ENCODE measurements at places on chromosomes 5 and 9.

GRCh38 chr5:321726-322251, 275 bp downstream of the AHRR start:
- no peak for DNase-seq

DNA sequence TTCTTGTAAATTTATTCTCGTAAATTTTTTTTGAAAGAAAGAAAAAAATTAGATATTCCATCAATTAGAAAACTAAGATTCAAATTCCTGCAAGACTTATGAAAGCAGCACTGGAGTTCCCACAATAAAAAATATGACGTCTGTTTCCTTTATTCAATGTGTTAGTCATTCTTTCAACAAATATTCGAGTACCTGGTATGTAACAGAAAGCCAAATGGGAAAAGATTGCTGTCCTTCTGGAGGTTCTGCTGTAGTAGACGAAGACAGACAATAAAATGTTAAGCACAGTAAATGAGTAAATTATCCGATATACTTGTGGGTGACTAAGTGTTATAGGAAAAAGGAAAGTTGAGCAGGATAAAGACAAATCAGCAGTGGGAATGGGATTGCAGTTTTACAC, 92.2 kb downstream of the ADAMTSL1 start:
- DNase-seq = no peak

DNA sequence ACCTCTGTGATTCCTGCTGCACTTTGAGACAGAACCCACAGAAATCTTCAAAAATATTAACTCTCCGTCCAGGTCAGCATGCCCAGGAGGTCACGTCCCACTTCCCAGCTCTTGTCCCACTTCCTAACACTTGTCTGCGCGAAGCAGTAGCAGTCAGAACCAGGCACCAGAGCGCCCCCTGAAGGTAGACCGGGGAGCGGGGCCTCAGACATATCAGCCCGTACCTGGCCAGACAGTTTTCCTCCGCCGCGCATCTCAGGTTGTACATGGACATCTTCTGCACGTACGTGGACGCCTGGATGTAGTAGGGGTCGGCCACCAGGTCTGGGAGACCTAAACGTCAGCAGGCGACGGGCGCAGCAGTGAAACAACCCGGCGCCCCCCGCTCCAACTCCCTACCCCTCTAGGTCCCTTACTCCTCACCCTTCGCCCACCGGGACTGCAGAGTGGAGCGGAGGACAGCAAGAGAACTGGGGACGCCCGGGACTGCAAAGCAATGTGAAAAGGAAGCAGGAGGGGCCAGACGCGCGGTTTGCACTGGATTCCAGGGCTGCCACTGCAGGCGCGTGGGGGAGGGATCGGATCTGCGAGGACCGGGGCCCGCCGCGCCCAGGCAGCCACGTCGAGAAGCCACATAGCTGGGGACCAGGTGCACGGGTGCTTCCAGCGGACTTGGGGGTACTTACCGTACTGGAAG, 1.2 kb downstream of the LOX start:
- no peak for DNase-seq

GRCh38 chr5:22053195-22053594, 799.9 kb downstream of the CDH12 start:
- no peak for DNase-seq

DNA sequence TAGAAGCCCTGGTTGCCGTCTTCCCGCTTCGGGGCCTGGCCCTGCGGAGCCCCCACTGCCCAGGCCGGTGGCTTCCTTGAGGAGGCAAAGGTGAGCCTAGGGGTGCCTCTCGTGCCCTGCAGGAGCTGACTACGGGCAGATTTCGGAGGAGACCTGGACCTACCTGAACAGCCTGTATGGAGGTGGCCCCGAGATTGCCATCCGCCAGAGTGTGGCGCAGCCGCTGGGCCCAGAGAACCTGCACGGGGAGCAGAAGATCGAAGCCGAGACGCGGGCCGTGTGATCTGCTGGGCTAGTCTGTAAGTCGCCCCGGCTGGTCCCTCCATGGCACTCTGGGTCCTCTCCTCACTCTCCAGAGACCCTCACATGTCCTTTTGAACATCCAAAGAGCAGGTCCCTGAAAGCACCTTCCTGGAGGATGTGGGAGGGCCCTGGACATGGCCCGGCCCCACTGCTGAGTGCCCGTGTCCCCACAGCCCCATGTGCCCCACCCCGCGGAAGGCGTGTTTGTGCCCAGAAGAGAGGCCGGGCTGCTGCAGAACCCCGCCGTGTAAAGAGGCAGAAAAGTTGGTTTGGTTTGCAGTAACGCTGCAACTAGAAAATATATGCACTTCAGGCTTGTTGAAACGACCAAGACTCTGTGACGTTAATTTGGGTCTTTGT, 44.9 kb downstream of the USP20 start:
- DNase-seq = no peak

GRCh38 chr5:101080462-101081240, 177.6 kb upstream of the ST8SIA4 start:
- no peak for DNase-seq

- DNase-seq = no peak
Observed at GRCh38 chr5:68805444-68805843, 288.4 kb upstream of the SLC30A5 start.

DNA sequence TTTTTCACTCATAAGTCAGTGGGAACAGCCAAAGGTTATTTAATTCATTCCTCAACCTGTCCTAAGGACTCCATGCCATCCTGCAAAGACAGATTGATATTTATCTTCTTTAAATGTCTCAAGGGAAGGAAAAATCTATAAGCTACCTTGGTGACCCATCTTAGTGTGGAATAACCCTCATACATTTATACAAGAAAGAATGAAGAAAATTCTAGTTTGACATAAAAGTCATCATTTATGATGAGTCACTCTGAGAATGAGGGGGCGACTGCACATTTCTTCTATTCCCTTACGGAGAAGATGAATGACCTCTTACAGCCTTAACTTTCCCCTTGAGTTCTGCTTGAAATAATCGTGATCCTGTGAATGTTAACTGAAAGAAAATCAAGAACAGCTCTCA, 26.8 kb upstream of the NUDT12 start:
- DNase-seq = no peak

DNA sequence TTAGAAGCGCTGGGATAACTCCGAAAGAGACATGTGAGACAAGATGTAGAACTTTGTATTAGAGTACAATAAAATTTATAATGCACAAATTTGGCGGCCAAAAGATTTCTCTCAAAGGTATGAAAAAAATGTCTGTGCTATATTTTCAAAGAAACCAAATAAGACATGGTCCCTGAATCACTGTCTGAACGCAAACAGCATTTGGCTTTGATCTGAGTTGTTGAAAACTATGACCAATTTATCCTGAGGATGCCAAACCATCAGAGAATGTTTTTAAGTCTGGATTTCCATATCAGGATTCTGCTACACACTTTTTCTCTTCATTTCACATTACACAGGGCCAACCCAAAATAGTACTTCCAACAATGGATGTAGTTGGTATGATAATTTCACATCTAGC, 9.9 kb upstream of the GLIS3 start:
- no peak for DNase-seq

DNA sequence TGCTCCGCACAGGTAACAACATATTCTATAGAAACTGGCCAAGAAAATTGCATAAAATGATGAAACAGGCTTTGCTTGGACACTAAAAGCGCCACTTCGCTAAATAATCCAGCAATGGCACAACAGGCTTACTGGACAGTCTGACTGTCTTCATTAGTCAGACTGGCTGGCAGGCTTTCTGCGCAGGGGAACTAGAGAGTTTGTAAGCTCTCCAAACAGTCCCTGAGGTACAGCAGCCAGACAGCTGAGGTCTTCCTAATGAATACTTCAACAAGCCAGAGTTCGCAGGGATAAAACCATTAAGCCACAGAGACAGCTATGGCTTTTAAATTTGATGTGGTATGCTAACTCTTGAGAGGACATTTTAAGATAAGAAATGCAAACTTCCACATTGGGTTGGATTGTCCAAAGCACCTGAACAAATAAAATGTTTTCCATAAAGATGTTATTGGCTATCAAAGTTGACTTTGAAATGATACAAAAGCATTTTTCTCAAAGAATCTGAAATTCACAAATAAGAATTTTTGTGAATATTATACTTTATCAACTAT, 20.7 kb downstream of the PLK2 start:
- no peak for DNase-seq

DNA sequence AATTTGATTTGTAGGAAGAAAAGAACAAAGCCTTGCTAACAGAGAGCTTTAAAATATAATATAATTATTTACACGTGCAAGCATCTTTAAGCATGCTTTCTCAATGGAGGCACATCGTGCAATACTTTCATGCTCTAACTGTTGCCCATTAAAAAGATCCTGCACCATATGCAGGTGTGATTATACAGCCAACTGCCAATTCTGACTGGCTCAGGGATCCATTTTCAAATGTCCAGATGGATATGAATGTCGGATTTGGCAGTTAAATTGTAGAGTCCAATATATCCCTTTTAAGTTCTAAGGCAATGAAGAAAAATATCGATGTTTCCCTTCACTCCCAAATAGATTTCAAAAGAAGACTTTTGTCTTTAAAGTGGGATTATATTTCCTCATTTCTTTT, 416.4 kb upstream of the CD180 start:
- DNase-seq = no peak

DNA sequence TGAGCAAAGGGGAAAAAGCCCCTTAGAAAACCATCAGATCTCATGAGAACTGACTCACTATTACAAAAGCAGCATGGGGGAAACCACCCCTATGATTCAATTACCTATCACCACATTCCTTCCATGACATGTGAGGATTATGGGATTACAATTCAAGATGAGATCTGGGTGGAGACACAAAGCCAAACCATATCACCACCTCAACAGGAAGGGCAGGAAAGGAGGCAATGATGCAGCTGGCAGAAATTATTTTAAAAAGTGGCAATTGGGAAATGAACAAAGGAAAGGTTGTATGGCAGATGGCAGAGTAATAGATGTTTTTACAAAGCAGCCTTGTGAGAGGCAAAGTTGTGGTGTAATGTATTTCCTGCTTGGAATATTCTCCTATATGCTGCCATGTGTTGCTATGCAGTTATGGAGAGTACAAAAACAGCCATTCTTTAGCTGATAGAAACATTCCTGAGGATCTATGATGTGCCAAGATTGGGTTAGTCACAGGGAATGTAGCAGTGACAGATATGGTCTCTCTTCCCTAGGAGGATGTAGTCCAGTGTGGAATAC, 138.8 kb downstream of the SMC2 start:
- no peak for DNase-seq

DNA sequence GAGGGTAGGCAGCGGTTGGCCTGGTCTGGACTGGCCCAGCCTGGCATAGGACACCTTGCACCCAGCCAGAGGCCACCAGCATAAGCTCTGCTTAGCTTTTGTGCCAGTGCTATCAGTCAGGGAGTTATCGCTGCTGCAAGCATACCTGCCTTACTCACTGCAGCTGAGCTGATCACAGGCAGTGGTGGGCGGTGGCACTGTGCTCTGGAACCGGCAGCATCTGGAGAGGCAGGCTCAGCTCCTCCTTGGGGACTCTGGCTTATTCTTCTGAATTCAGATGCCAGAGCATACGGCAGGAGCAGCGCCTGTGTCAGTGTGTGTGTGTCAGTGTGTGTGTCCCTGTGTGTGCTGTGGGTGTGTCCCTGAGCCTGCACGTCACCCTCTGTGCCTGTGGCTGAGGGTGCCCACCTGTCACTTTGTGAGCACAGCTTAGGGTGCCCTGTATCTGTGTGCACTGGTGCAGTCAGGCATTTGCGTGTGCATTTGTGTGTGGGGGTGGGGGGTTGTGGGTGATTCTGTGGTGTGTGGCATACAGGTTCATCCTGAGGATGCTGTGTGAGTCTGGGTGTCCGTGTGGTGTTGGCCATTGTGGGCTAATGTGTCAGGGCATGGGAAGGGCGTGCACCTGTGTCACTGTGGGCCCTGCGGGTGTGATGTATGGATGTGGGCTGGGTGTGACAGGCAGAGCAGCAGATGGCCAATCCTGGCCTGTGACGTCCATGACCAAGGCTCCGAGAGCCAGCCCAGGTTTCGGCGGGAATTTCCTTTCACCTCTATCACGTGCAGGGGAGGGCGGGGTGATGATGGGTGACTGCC, 23.5 kb downstream of the LMX1B start:
- peak; percentile 58 for DNase-seq

- DNase-seq = no peak
Observed at GRCh38 chr9:119853126-119853525, 483.9 kb upstream of the BRINP1 start.

GRCh38 chr5:180785794-180786221, 16.8 kb downstream of the MGAT1 start:
- DNase-seq = no peak

DNA sequence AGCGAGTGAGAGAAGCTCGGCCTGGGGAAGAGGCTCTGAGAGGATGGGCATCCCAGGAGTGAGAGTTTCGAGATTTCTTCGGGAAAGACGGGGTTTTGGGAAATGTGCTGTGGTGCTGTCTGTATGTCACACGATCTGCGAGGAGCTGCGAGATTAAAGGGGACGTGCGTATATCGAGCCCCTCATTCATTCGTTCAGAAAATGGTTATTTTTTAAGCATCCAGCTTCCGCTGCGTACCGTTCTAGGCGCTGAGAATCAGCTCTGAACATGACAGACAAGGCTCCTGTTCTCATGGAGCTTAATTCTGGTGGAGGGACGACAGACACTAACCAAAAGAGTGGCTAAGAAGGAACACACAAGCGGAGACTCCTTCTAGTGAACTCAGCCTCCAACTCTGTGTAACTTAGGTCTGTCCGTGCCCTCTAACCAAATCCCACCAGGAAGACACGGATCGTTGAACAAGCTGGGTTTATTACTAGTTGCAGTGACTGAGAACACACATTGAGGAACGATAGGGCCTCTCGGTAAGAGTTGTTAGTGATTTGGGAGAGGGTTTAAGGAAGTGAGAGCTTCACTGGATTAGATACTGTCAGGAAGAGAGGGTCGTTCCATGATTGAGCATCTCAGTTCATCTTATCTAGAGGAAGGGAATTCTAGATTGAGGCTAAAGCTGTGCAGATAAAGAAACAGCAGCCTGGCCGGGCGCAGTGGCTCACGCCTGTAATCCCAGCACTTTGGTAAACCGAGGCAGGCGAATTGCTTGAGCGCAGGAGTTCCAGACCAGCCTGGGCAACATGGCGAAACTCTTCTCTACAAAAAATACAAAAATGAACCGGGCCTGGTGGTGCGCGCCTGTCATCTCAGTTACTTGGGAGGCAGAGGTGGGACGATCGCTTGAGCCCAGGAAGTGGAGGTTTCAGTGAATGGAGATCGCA, 1.0 kb upstream of the FBXW11 start:
- DNase-seq = no peak

DNA sequence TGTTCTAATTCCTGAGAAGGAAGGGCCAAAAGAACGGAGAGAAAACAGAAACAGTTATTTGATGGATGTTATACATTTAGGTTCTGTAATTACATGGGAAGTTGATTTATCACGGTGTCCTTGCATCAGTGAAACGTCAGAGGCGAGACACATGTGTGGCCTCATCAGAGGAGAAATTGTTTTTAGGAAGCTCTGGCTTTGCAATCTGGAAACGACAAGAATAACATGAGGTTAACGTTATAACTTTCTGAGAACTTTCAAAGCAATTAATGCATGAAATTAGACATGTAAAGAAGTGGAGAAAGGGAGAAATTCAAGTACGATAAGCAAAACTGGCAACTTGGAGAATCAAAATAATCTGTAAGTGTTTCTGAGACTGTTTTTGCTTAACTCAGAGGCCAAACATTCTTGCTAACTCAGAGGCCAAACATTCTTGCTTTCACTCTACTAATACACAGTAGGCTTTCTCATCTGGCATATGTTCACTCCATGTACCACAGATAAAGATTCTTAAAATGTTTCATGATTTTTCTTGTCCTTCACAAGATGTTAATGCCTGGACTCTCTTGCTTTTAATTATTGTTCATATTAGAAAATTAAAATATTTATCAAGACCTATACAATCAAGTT, 933.0 kb downstream of the TLE4 start:
- DNase-seq = no peak

- DNase-seq = no peak
Observed at GRCh38 chr5:59678943-59679342, 214.6 kb downstream of the PDE4D start.
